Fibroblast of villous mesenchyme (primary cell): ENCODE measurements at places on chromosomes 5 and 9. TPM values are rescaled to one million over a fixed set of nuclear protein-coding genes. Genes with fewer than 3 reads are reported as not detected.

DNA sequence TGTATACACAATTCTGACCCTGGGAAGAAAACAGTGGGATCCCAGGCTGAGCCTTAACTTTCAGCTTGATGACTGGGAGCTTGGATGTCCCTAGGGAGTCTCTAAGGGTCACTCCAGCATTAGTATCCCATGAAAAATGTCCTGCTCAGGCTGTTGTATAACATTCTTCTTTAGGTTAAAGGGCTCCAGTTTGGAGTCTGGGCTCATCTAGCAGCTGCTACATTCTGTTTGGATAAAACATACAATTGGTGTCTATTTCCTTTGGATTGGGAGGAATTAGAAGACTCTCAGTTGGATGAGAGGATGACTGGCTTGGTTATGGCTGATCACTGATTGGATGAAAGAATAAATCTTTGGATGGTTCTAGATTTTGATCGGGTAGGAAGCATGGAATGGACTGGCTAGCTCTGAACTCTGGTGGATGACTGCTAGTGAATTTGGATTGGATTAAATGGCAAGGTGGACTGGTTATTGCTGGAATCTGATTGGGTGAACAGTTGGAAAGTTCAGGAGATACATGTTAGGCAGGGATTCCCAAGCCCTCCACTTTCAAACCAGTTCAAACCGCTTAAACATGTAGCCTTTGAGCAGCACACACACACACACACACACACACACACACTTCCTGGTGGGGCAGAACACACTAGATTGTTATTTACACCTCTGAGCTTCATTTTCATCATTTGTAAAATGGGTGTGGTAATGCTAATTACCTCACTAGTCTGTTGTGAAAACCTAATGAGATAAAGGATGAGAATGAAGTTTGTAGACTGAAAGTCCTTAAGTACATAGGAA lies 7.1 kb upstream of the MYOZ3 start:
- DNase-seq = no peak

DNA sequence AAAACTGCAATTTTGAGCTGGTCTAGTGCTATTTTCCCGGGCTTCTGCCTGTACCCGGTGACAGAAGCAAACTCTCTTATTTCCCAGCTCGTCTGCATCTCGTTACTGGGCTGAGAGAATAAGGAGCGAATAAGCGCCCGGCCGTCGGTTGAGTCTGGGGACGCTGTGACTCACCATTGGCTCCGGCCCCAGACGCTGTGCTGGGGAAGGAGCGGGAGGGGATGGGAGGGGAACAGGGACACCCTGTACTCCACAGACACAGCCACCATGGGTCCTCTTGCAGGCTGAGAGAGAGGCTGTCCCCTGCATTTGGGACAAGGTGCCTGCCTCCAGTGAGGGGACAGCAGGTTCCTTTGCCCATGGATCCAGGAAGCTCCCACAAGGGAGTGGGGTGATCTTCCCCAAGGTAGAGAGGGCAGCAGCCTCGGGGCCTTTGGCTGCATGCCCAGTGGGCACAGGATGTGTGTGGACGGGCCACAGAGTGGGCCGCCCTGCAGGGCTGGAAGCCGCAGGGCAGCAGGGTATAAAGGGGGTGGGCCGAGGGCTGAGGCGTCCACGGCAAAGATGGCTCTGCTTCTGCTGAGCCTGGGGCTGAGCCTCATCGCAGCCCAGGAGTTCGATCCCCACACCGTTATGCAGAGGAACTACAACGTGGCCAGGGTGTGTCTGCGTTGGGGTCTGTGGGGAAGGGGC lies at the start of gene LCN9:
TSS of gene LCN9 (plus strand) at position 552 of the 693 bp plus-strand sequence. CDS start at position 565, 13 bp downstream.
- no peak for DNase-seq

- DNase-seq = peak; percentile 18
These were observed 609.5 kb upstream of the NUDT12 start for GRCh38 chr5:104171958-104172690.

DNA sequence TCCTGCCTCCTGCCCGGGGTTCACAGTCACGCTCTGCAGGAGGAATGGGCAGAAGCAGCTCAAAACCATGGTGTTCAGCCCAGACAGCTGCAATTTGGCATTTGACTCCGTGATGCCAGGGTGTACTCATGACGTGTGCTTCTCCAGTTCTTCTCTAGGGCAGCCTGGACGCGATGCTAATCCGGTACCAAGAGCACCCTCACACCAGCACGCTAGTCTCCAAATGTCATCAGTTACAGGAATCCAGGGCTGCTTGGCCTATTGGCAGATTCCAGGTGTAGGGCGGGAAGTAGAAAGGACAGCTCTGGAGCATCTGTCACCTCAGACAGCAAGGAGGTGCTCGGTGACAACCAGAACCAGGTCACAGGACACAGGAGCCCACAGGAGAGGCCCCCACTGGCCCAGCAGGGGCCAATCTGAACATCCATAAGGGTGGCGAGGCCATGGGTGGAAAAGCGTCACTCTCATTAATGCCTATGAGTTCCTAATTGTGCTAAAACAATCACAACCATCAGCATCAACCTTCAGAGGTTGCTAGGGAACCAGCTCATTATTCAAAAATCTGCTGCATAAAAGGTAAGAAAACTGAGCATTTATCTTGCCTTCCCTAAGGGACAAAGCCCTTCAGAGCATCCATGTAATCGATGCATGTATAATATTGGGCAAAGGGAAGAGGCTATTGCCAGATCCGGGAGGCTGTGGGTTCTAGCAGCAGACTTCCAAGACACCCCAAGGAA lies 241.9 kb upstream of the IRX4 start:
- no peak for DNase-seq

DNA sequence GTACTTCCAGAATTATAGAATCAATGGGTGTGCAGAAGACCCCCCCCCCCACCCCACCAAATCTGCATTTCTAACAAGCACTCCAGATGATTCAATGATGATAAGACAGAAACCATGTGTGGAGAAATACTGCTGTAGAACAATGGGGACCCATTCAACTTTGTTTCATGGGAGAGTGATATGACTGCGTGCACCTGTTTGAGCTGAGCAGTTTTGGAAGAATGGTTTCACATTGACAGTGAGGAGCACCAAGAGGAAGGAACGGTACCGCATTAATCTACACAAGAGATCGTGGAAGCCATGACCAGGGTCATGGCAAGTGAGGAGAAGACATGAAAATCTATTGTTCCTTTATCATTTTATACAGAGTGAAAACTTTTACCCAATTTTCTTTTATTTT lies 202.7 kb downstream of the CD180 start:
- no peak for DNase-seq

- DNase-seq = no peak
These were observed 188.7 kb upstream of the POU5F2 start for GRCh38 chr5:93930098-93930497.

DNA sequence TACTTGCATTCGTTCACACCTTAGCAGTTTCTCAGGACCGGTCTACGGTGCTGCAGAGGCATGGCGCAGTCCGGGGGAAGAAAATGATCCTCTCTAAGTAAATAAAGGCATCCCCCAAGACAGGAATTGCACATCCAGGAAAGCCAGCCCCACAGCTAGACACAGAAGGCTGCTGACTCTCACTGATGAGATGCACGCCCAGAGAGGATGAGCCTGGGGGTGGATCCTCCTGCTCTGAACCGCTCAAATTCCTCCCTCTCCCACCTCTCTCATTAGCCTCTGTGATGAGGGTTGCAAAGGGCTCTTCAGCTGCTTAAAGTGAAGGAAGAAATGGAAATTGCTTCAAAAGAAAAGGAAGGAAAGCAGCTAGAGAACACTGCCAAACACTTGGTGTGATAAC lies 132.4 kb downstream of the TTLL11 start:
- DNase-seq = no peak

The PCDHA3 gene
- total RNA-seq = under 0.01 and 0.32 TPM in 2 replicates

The THG1L gene
- total RNA-seq = 18.4 and 21.6 TPM in 2 replicates

The FAM219A gene
- total RNA-seq = 9.3 and 9.9 TPM in 2 replicates

The ARAP3 gene
- total RNA-seq = 5.6 and 7.7 TPM in 2 replicates

The NUTM2G gene
- not detected in 2 replicates for total RNA-seq
